ENCODE measurements at places on chromosomes 16 and 17.

GRCh38 chr16:72355561-72355960 lies 183.6 kb upstream of the PMFBP1 start:
- no peak for DNase-seq

DNA sequence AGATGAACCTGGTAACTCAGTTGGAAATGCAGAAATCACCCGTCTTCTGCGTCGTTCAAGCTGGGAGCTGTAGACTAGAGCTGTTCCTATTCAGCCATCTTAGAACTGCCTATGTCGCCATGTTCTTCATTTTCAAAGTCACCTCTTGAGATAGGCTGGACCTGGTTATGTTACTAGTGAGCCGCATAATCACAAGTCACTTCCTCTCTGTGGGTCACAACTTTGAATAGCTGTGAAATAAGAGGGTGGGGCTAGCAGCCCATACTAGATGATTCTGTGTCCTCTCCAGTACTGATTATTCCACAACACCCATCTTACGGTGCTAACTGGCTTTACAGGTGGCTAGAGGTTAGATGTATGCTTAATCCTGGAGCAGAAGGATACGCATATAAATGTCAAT lies 74.2 kb downstream of the VPS53 start:
- DNase-seq: no peak

GRCh38 chr17:78517421-78517820 lies 59.8 kb downstream of the DNAH17 start:
- no peak for DNase-seq

DNA sequence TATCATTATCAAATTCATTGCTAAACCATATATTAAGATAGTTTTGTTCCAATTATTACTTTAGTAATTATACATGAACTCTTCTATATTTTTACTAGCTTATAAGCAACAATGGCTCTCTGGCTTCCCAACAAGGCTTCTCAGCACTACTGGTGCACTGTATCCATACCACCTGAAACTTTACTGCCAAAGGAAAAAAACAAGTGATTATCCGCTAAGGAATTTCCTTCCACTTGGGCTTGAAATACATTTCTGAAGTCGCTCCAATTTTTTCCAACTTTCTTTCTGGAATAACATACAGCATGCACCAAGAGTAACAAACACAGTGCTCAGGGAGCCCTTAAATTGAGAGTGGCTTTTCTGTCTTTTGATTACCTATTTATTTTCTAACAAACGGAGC lies 2.1 kb downstream of the CSNK2A2 start:
- no peak for DNase-seq

DNA sequence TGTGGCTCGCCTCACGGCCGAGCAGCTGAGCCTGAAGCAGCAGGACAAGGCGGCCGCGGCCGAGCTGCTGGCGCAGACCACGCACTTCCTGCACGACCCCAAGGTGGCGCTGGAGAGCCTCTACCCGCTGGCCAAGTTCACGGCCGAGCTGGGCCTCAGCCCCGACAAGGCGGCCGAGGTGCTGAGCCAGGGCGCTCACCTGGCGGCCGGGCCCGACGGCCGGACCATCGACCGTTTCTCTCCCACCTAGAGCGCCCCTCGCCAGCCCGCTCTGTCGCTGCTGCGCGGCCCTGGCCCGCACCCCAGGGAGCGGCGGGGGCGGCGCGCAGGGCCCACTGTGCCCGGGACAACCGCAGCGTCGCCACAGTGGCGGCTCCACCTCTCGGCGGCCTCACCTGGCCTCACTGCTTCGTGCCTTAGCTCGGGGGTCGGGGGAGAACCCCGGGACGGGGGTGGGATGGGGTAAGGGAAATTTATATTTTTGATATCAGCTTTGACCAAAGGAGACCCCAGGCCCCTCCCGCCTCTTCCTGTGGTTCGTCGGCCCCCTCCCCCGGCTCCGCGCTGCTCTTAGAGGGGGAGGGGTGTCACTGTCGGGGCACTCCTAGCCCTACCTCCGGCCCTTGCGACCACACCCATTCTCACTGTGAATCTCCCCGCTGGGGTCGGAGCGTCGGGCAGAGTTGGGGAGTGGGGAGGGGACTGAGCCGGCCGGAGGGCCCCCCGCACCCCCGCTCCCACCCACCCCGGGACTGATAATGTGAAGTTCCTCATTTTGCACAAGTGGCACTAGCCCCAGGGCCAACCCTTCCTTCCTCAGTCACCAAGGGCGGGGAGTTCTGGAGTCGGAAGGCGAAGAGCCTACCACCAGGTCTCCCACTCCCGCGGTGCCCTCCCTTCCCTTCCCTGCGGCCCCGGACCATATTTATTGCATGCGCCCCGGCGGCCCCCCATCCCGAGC lies 4.0 kb downstream of the HIC1 start:
- DNase-seq: no peak

GRCh38 chr17:64084086-64084939 lies 45.6 kb downstream of the ERN1 start:
- no peak for DNase-seq

DNA sequence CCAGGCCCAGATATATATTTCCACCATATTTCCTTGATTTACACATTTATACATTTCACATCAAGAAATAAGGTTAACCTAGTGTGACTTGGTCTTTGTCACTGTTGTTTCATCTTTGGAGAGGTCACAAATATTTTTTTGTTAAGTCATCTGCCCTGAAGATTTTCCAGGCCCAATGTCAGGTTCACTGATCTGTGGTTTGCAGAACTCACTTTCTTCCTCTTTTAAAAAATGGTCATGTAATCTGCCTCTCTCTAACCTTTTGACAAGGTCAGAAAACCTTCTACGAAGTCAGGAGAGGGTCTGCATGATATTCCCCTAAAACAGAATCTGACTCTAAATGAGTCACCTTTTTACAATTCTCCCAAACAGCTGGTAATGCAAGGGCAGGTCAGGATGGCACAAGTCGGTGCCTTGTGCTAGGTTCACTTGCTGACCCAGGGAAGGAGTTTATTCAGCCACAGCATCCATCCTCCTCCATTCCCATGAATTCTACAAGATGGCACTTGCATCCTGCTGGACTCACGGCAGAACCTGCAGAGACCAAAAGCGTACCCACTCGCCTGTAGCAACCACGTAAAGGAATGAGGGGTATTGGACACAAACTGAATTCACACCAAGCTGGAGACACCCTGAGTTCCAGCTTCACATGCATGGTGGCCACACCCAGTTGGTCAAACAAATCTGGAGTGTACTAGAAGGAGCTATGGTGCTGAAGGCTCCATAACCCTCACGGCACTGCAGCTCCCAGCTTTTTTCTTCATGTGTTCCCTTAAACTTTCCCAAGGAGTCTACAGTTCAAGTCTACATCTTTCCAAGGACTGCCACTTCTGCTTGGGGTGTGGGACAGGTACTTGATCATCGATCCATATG lies 1.6 kb upstream of the KIAA0513 start:
- no peak for DNase-seq

Data from GM18507 (cell line).